Liver (tissue), 10 donors: ENCODE measurements at places on chromosomes 7 and 10.

DNA sequence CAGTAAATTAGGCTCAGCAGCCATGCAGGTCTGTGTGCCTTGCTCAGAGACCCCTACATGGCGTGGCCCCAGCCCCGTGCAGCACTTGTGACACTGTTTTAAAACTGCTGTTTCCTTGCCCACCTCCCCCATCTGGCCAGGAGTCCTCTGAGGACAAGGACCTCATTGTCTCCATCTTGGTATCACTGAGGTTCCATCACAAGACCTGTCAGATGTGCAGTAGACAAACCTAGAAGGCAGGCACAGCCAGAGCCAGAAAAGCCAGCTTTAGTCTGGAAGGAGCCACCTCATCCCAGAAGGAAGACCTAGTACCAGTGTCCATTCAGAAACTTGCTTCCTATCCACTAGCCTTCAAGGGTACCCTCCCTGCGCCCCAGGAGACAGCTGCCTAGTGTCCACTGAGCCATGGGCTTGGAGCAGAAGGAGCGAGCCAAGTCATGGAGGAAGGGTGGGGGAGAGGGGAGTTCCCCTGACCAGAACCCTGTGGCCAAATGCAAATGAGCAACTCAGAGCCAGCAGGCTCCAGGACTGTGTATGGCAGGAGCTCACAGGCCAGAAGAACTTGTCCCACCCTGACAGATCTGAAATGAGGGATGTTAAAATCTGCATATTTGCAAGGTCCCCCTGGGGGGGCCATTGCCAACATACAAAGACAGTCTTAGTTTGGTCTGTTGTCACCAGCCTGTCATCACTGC is 176.1 kb downstream of the SH3PXD2A start:
- no peak for DNase-seq

- DNase-seq = no peak
Observed at GRCh38 chr7:139908792-139909191, 79.7 kb downstream of the TBXAS1 start.

DNA sequence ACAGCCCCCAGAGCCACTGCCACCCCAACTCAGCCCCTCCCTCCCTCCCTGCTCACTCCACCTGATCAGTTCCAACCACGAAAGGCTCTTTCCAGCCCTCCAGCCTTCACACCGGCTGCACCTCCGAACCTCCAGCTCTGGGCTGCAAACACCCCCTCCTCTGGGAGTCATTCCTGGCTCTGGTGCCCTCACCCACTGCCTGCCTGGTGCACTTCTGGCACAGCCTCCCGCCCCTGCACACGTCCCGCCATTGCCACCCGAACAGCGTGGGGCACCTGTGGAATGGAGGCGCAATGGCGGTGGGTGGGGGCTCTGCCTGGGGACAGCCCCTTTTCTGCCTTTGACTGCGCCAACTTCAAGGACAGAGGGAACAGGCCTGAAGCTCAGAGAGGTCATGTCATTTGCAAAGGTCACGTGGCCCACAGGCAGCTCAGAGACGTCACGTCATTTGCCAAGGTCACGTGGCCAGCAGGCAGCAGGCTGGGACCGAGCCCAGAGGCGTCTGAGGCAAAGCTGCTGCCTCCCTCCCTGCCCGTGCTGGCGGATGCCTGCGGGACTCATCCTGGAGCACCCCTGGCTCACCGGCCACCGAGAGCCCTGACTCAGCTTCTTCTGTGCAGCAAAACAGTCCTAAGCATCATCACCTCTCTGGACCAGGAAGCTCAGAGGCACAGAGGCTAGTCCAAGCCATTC is 76.0 kb upstream of the DNAAF5 start:
- DNase-seq = no peak

DNA sequence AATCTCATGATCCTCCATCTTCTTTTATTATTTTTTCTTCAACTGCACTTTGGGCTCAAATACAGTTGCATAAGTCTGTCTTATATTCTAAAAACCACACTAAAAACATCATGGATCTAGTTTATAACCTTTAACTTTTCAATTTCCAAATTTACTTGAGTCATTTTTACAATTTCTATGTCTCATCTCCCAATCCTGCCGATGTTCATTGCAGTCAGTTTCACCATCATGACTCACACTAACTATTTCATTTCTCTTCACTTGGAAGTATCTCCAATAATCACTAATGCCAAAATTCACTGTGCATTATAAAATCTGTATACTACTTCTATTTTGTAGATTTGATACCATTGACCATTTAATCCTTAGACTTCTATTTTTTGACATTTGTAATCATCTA is 806.9 kb upstream of the SORCS1 start:
- DNase-seq = no peak

GRCh38 chr7:98293746-98294145 is 12.3 kb downstream of the BRI3 start:
- no peak for DNase-seq
